T47D (cell line): ENCODE measurements at places on chromosomes 6 and 20.

DNA sequence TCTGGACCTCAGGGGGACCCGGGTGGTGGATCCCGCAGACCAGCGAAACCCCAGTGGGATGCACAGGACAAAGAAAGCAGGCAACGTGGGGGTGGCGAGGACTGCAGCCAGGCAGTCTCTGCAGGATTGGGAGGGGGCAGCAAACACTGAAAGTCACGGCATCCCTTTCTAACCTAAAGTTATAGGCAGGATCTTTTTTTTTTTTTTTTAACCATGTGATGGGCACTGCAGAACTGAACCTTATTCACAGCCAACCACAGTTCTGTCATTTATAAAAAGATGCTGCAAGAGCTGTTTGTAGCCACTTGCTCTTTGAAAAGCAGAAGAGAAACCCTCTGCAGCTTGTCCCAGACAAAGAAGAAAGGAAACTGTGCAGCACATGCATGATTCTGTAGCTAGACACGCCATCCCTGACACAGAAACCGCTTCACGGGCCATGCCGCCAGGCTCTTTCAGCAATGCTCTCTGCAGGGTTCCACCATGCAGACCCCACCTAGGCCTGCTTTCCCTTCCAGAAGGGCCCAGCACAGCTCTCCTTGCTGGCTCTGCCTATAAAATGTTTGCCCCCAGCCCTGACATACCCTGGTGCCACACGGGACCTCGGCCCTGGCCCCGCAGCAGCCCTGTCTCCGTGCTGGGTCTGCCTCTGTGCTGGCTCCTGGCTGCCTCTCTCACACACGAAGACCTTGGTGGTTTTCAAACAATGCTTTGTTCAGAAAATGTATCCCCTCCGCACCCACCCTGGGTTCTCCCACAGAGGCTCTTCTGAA, 70.8 kb downstream of the PYGB start:
- no peak for DNase-seq

GRCh38 chr6:18186033-18186432, 30.8 kb downstream of the KDM1B start:
- DNase-seq, result peak; percentile 18

GRCh38 chr6:114783083-114783482, 440.3 kb upstream of the HS3ST5 start:
- DNase-seq, result no peak

DNA sequence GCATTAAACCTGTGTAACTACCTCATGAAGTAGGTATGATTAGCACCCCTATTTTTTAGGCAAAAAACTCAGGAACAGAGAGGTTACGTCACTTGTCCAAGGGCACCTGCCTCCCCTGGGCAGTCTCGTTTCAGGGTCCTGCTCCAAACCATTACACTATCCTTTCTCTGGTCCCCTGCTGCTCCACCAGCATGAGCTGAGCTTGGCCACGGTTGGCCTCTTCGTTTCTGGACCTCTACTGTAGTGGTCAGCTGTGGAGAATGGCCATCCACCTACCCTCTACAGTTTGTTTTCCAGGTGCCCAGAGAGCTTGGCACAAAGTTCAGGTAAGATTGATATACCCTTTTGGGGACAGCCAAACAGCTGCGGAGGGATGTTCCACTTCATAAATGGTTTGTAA, 16.8 kb downstream of the COX4I2 start:
- no peak for DNase-seq

GRCh38 chr6:122717350-122717749, 62.2 kb upstream of the FABP7 start:
- DNase-seq, result no peak

DNA sequence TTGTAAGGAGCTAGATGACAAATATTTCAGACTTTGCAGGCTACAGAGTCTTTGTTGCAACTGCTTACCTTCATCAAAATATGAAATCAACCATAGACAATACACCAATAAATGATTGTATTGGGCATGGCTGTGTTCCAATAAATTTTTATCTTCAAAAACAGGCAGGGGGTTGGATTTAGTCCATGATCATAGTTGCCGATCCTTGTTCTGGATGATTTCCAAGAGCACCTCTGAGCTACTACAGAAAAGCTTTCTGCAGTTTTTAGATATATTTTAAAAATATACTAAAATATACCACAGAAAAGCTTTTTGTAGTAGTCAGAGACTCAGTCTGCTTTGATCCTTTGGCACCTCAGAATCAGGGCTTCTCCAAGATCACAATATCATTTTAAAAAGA, 145.0 kb downstream of the HTR1B start:
- DNase-seq, result no peak

DNA sequence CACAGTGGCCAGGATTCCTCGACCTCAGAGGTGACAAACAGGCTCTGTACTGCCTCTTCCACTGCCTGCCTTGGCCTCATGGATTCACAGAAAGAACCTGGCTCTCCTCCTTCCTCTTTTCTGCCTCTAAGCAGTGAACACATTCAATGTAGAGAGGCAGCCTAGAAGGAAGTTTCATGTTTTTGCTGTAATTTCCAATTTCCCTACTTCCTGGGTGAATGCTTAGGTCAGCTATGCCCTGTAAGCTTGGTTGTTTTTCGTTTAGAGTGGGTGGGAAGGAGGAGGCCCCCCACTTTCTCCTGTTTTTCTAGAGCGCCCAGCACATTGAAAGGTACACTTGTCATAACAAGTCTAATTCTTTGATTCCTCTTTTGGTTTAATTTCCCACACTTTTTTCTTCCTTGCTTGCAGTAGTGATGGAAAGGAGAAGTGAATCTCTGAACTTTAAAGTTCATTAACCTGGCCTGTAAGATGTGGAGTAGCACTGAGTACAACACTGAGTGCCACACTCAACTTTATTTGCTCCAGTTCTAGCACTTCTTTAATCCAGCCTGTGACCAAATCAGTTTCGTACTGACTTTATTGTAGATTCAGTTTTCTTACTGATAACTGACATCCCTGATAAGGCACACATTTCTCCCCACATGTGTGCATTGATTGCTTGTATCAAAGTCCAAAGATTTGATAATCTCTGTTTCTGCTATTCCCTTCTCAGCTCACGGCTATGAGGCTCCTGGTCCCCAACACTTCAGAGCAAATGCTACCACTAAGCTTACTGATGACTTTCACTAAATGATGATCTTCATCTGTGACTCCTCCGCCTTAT, 100.0 kb upstream of the MAN1A1 start:
- DNase-seq, result no peak

- DNase-seq, result no peak
These were observed 8.5 kb downstream of the SLC2A10 start for GRCh38 chr20:46717818-46718541.
